Progenitor cell of endocrine pancreas (in vitro differentiated cells): ENCODE measurements at places on chromosomes 2 and 18. TPM values are rescaled to one million over a fixed set of nuclear protein-coding genes. Genes with fewer than 3 reads are reported as not detected.

ANKRD62 gene
- not detected in 2 replicates for total RNA-seq

NAGK gene
- 115 and 127 TPM in 2 replicates for total RNA-seq

SLC16A14 gene
- total RNA-seq: 2.4 and 3.6 TPM in 2 replicates

PRKAG3 gene
- total RNA-seq: not detected in 2 replicates

SERPINB13 gene
- total RNA-seq: not detected in 2 replicates

RAB31 gene
- total RNA-seq: 2.9 and 5.2 TPM in 2 replicates

RESP18 gene
- not detected in 2 replicates for total RNA-seq

CXCR1 gene
- not detected in 2 replicates for total RNA-seq

KCNJ13 gene
- total RNA-seq: 0.89 and 1.0 TPM in 2 replicates

CAPN14 gene
- total RNA-seq: 0.50 and 0.73 TPM in 2 replicates

RSAD2 gene
- 4.4 and 5.3 TPM in 2 replicates for total RNA-seq

DNA sequence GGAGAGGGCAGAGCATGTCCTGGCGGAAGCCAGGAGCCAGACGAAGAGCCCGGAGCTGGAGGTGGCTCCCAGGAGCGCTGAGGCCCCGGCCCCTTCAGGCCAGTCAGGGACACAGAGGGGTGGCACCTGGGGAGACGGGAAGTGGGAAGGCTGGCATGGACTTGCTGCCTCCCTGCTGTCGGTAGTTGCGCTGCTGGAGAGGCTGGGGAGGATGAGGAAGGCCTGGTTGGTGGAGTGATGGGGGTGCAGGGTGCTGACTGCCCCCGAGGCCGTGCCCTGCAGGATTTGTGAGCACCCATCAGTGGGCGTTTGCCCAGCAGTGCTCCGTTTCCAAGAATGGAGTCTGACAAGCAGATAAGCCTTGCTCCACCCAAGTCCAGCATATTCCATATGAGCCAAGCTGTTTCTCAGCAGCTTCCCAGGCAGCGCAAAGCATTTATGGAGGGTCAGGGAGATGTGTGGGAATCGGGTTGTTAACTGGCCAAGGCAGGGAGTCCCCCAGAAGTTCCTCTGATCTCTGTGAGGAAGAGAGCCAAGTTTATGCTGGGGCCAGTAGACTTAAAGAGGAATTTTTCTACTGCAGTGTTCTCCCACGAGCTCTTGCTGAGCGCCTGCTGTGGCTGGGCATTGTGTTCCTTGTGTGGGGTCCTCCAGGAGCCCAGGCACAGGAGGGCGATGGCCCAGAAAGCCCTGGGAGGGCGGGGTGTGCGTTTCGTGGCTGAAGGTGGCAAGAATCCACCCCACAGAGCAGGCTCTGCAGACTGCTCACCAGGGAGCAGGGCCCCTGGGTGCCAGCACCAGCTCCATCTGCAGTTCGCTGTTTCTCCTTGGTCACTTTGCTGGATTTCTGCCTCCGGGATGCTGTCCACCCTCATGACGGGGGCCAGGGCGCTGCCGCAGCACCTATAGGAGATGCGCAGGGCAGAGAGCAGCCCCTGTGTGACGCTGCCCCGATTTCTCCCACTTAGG, 250.2 kb downstream of the ALPK2 start:
- no peak overlapping the region for H3K4me3 ChIP-seq
- no peaks in the 10 kb centered on the region for H3K4me1 ChIP-seq
- H3K27ac ChIP-seq: no peak overlapping the region
- DNase-seq: no peak
- H3K27me3 ChIP-seq: no peaks in the 10 kb centered on the region
- H3K36me3 ChIP-seq: peaks cover 42% of the 10 kb centered on the region

GRCh38 chr2:105082107-105082506, 44.2 kb downstream of the MRPS9 start:
- no peaks in the 10 kb centered on the region for H3K27me3 ChIP-seq
- no peak overlapping the region for H3K27ac ChIP-seq
- no peaks in the 10 kb centered on the region for H3K36me3 ChIP-seq
- DNase-seq: no peak
- H3K4me3 ChIP-seq: no peak overlapping the region

- H3K4me3 ChIP-seq: no peak overlapping the region
- no peak for DNase-seq
- H3K27ac ChIP-seq: no peak overlapping the region
- H3K27me3 ChIP-seq: no peaks in the 10 kb centered on the region
- peaks cover 22% of the 10 kb centered on the region for H3K36me3 ChIP-seq
These were observed 28.2 kb upstream of the USP34 start for GRCh38 chr2:61499060-61499459.

DNA sequence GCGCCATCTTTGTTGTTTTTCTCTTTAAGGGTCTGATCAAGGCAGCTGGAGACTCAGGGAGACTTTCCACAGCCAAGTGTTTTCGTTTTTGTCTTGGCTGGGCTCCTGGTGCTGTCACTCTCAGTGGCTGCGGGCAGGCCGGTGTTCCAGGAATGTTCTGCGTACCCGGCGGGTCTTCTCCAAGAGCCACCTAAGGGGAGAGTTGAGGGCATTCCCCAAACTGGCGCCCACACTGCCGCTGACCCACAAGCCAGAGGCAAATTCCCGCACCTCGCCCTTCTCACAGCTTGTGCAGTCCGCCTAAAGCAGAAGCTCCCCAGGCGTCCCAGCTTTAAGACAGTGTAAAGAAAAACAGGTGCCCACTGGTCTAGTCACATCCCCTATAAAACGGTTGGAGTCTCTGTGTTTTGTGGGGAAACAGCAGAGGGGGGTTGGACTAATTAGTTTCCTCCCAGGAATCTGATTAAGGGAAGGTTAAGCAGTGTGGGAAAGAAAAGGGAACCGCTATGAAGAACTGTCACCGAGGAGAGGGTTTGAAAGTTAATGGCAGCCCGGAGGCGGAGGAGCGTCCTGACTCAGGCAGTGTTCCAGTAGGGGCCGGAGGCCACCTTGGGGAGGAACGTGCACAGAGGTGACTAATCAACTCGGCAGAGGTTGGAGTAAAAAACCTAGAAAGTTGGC, 224.5 kb downstream of the SLC4A3 start:
- H3K36me3 ChIP-seq: no peaks in the 10 kb centered on the region
- no peak overlapping the region for H3K27ac ChIP-seq
- H3K27me3 ChIP-seq: peaks cover 16% of the 10 kb centered on the region
- H3K4me1 ChIP-seq: peaks cover 2% of the 10 kb centered on the region
- no peak for DNase-seq

- no peak overlapping the region for H3K4me3 ChIP-seq
- H3K36me3 ChIP-seq: no peaks in the 10 kb centered on the region
- no peaks in the 10 kb centered on the region for H3K27me3 ChIP-seq
- no peak for DNase-seq
- H3K27ac ChIP-seq: no peak overlapping the region
- no peaks in the 10 kb centered on the region for H3K4me1 ChIP-seq
These were observed 78.4 kb upstream of the MC2R start for GRCh38 chr18:13993730-13994129.

GRCh38 chr2:188893972-188894371, 80.2 kb upstream of the COL3A1 start:
- DNase-seq: no peak
- H3K4me3 ChIP-seq: no peak overlapping the region
- H3K27me3 ChIP-seq: no peaks in the 10 kb centered on the region
- H3K4me1 ChIP-seq: no peaks in the 10 kb centered on the region

DNA sequence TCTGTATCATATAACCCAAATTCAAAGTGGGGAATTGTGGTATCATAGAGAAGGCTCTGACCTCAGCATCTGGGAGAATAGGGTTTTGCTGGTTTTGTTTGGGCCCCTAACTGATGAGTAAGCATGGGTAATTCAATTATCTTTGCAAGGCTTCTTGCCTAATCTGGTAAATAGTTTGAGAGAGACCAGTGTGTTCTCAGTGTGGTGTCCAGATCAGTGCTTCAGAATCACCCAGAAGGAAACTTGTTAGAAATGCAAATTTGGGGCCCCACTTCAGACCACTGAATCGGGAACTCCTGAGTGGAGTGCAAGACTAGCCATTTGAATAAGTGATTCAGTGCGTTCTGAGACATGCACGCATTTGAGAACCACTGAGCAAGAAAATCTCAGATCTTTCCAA, 282.7 kb downstream of the EPHA4 start:
- no peak overlapping the region for H3K4me3 ChIP-seq
- no peaks in the 10 kb centered on the region for H3K36me3 ChIP-seq
- H3K27me3 ChIP-seq: no peaks in the 10 kb centered on the region

GRCh38 chr2:124034265-124034664, 9.2 kb downstream of the CNTNAP5 start:
- H3K27me3 ChIP-seq: no peaks in the 10 kb centered on the region
- no peak for DNase-seq
- peaks cover 14% of the 10 kb centered on the region for H3K4me1 ChIP-seq

DNA sequence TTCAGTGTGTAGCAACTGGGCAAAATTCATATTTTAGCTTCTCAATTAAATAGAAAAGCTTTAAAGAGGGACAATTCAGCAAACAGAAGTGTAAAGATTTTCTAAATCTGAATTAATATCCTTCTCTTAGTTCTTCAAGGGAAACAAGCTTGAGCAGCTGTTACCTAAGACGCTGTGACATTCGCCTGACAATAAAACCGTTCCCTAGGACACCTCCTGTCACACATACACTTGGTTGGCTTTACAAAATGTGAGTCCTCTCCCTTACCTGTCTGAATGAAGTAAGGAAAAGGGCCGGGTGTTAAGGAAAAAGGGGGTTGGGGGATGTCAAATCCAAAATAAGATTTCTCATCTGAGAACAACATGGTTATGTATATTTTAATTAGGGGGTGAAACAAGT, 2.1 kb downstream of the SERTAD2 start:
- no peaks in the 10 kb centered on the region for H3K36me3 ChIP-seq
- peaks cover 64% of the 10 kb centered on the region for H3K4me1 ChIP-seq
- peak overlapping the region; percentile 86 for H3K27ac ChIP-seq
- H3K4me3 ChIP-seq: peak overlapping the region; percentile 77
- no peak for DNase-seq

GRCh38 chr18:27824275-27824674, 352.7 kb downstream of the CDH2 start:
- no peak overlapping the region for H3K27ac ChIP-seq
- no peak for DNase-seq
- peaks cover 2% of the 10 kb centered on the region for H3K36me3 ChIP-seq

GRCh38 chr18:51169731-51170130, 27.8 kb downstream of the MEX3C start:
- no peaks in the 10 kb centered on the region for H3K4me1 ChIP-seq
- H3K36me3 ChIP-seq: peaks cover 8% of the 10 kb centered on the region
- no peak overlapping the region for H3K4me3 ChIP-seq

DNA sequence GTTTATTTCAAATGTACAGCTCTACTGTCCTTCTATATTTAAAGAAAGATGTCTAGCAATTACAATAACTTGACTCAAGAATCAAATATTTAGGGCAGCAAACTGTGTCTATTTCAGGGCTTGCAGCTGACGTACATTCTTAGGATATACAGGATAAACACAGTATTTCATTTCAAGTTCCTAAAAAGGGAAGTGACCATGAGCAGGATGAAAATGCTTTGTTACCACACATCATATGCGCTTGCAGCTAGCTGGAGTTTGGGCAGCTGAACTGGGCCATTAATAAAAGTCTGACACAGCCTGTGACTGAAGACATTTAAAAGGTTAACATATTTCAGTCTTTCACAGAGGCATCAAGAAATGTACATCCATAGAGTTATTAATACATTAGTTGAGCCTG, 264.6 kb upstream of the TRIB2 start:
- no peak overlapping the region for H3K27ac ChIP-seq
- no peaks in the 10 kb centered on the region for H3K36me3 ChIP-seq
- no peak overlapping the region for H3K4me3 ChIP-seq

DNA sequence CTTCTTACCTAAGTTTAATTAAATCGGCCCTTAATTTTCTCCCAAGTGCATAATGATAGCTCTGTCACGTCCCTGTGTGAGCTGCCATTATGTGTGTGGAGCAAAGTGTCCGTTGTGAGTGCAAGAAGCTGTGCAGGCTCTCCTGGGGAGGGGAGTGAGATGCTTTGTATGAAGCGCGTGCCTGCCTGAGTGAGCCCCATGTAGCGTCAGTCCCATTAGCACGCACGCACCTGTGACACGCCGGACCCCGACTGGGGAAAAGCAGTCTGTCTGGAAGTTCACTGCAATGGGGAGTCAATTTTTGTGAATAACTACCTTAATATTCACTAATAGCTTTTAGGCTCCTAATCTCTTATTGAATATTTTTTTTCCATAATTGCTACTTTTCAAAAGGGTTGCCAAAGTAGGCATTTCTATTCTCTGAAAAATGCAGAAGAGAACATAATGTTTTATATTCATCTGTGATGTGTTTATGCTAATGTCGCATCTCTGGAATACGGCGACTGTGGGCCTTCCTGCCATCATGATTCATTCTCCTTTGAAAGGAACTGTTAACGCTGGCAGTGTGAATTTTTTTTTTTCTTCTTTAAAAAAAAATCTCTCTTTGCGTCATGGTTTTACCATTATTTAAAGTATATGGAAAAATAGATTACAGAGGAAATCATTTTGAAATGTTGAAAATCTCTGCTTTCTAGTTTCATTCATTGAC, 157.7 kb downstream of the COL4A4 start:
- H3K27ac ChIP-seq: no peak overlapping the region
- no peaks in the 10 kb centered on the region for H3K36me3 ChIP-seq
- no peak overlapping the region for H3K4me3 ChIP-seq

- H3K4me3 ChIP-seq: no peak overlapping the region
- peaks cover 5% of the 10 kb centered on the region for H3K36me3 ChIP-seq
- H3K27ac ChIP-seq: peak overlapping the region; percentile 9
- no peak for DNase-seq
- H3K27me3 ChIP-seq: no peaks in the 10 kb centered on the region
These were observed 12.2 kb downstream of the ROCK1 start for GRCh38 chr18:21099442-21099841.

DNA sequence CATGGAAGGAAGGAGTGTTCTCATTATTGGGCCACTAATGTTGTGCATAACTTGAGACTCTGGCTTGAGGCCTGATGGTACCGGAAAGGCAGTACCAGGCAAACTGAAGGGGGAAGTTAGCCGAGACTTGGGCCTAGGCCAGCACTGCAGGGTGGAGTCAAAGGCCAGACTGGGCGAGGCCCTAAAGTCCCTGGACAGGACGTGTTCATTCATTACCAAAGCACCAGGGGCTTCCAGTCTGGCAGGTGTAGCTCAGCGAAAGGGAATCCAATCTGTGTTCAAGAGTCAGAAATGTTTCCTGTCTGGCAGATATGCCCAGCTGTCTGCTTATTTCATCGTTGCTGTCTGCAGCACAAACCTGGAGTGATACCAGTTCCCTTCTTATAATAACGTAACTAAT, 4.7 kb upstream of the ITSN2 start:
- H3K4me1 ChIP-seq: peaks cover 4% of the 10 kb centered on the region
- H3K4me3 ChIP-seq: no peak overlapping the region
- no peak for DNase-seq
- H3K36me3 ChIP-seq: no peaks in the 10 kb centered on the region
- no peak overlapping the region for H3K27ac ChIP-seq

GRCh38 chr2:97911922-97912575, 83.7 kb downstream of the TMEM131 start:
- DNase-seq: no peak
- peaks cover 15% of the 10 kb centered on the region for H3K36me3 ChIP-seq
- H3K4me3 ChIP-seq: no peak overlapping the region
- peaks cover 8% of the 10 kb centered on the region for H3K4me1 ChIP-seq

- H3K27ac ChIP-seq: no peak overlapping the region
- no peaks in the 10 kb centered on the region for H3K27me3 ChIP-seq
- peaks cover 10% of the 10 kb centered on the region for H3K4me1 ChIP-seq
- H3K36me3 ChIP-seq: peaks cover 18% of the 10 kb centered on the region
- DNase-seq: no peak
These were observed 290.3 kb upstream of the CCDC68 start for GRCh38 chr18:55249550-55249949.
